ENCODE measurements at places on chromosomes 12 and 14.
A peak's percentile ranks its signal among the peaks of the same experiment; 100 is the strongest.

DNA sequence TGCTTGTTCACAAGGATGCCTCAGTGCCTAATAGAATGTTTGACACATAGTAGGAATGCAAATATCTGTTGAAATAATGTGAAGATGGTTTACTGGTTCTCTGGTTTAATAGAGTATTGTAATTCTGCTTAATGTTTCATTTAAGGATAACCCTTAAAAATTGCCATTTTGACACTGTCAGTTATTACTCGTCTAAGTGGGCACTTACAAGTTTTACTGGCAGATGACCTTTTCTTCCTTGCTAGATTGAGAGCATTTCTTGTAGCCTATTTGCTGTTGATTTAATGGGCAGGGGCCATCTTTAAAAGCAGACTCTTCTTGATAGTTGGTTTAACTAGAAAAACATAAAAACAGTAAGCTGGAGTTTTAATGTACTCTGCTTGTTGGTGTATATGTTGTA, 1.9 kb downstream of the TMEM263 start:
- DNase-seq = no peak

- DNase-seq = no peak
These were observed 186.8 kb downstream of the BTG1 start for GRCh38 chr12:91958816-91959215.

GRCh38 chr14:92880851-92881250, 42.1 kb upstream of the CHGA start:
- no peak for DNase-seq

- DNase-seq = no peak
These were observed 11.6 kb downstream of the OTX2 start for GRCh38 chr14:56798447-56799342.

DNA sequence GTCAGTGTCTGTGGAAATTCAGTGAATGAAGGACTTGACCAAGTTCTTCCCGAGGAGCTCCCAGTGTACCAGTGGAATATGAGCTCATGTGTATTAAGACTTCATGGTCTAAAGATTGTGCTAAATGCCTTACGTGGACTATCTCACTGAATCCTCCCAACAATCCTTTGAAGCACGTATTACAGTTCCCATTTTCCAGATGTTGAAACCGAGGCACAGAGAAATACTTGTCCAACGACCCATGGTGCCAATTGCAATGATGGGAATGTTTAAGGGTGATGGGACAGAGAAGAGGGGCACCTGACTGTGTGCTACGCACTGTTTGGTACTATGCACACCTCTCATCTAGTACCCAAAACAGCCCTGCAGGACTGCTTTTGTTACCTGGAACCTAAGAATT, 77.2 kb downstream of the PAPOLA start:
- no peak for DNase-seq

DNA sequence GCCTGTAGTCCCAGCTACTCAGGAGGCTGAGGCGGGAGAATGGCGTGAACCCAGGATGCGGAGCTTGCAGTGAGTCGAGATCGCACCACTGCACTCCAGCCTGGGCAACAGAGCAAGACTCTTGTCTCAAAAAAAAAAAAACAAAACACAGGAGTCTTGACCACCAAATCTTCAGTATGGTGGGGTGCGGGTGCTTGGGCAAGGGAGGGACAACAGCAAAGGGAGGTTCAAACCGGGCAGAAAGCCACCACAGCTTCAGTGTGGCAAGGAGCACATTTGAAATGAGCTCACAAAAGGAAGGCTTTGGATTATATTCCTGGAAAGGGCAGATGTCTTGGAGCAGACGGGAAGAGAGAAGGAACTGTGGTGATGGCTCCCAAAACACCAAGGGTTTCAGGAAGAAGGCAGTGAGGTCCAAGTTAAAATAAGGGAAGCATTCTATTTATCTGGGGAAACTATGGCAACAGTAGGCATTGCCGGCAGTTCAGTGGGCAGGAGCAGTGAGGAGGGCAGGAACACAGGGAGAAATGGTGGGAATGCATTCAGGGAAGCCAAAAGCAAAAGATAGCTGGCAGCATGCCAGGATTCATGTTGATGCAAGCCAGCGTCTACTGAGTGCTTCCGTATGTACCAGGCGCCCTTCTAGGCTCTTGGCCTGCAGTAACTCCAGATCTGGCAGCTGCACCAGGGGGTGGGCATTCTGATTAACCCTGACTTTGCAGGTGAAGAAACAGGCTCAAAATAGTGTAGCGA, 51.0 kb upstream of the SRSF5 start:
- DNase-seq = peak; percentile 79

DNA sequence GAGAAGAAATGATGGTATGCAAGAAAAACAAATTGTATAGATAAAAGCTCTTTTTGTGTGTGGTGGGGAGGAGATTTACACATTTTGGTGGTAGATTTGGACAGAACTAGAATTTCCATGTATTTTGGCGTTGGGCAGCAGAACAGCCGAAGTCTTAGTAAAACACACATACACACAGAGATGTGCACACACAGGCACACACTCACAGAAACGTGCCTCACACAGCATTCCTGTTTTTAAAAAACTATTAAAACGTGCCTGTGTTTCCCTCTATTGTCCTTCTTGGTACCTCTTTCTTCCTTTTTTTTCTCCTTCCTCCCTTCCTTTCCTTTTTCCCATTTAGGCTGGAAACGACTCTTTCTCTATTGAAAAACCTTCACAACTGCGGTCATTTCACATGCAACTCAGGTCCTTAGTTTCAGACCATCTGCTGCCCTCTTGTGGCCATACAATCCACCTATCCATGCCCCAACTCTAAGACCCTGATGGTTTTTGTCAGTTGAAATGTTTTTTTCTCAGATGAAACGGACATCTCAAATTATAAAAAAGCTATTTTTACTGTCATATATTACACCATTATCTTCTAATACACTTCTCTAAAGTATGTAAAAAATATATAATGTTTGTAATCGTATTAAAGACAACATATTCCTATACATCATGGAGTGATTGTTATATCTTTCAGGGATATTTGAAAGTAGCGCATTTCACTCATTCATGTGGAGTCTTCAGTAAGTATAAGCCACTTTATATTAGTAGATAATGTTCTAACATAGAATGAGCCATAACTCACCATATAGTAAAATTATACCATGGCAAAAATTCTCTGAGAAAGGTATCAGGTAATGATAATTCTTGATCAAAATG, 386.7 kb upstream of the NOVA1 start:
- DNase-seq = peak; percentile 44

DNA sequence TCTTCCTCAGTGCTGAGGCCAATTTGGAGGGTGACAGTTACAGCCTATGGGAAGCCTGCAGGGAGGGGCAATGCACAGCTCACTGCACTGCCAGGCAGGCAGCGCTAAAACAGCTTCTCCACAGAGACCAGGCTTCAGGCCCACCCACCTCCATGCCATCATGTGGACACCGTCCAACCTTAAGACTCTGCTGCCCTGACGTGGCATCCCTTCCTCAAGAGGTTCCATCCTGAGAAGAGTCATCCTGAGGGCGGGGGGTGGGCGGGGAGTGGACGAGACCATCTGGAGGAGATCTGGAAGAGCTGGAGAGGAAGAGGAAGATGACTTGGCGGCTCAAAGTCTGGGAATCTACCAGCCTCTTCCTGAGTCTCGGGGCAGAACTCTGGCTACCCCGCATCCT, 8.4 kb upstream of the ACVRL1 start:
- no peak for DNase-seq

DNA sequence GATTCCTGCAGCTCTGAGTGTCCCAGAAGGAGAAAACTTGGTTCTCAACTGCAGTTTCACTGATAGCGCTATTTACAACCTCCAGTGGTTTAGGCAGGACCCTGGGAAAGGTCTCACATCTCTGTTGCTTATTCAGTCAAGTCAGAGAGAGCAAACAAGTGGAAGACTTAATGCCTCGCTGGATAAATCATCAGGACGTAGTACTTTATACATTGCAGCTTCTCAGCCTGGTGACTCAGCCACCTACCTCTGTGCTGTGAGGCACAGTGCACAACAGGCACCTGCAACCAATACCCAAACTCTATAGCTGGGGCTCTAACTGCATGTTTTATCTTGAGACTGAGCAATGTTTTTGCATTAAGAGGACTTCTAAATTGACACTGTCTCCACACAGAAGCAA, 379.2 kb upstream of the OR4E1 start:
- DNase-seq = no peak

GRCh38 chr14:43901911-43902673, 605.0 kb downstream of the FSCB start:
- DNase-seq = no peak

DNA sequence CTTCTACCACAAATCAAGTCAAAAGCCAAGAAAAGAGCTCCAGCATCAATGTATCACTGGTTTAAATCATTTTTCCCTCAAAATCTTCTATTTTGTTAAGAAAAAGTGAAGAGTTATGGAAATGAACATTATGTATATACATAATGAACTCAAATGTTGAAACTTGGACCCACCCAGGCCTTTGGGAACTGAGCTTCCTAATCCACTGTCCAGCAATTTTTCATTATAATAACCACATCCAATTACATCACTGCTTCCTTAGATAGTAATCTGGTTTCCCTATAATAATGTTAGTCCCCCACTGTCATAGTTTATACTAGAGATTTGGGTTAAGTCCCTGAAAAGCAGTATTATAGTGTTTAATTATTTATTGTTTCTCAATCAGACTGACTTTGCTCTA, 170.9 kb downstream of the PIK3C2G start:
- peak; percentile 75 for DNase-seq

GRCh38 chr14:20626274-20626673, 15.2 kb downstream of the OR6S1 start:
- no peak for DNase-seq

- no peak for DNase-seq
These were observed at the start of gene SDR9C7 for GRCh38 chr12:56933826-56934625. Gene SDR9C7 (minus strand): TSS chr12:56934408. CDS start chr12:56934261, 147 bp downstream.
